Fibroblast of lung (primary cell): ENCODE measurements at places on chromosomes 6 and 20. TPM values are rescaled to one million over a fixed set of nuclear protein-coding genes. Genes with fewer than 3 reads are reported as not detected.

The PRR18 gene
- polyA plus RNA-seq: 0.01 TPM in 1 of 2 replicates, not detected in the other

The DYNLT1 gene
- polyA plus RNA-seq: 280 and 296 TPM in 2 replicates

The KHDRBS2 gene
- not detected in 2 replicates for polyA plus RNA-seq

DNA sequence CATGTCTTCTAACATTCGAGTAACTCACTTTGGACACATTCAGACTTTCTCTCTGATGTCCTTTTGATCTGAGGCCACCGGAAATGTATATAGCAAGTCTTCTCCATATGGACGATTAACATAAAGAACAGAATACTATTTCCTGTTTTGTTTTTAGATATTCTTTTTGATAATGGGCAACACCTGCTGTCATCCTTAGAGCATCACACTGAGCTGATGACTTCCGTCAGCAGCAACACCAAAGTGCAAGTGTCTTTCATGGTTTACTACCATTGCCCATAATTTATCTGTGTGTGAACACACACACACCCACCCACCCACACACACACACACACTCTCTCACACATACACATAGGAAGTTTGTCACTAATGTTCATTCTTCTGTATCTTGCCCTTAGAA lies 112.7 kb upstream of the SIM1 start:
- H3K27ac ChIP-seq: no peak overlapping the region
- no peak overlapping the region for H3K4me3 ChIP-seq
- H3K27me3 ChIP-seq: no peaks in the 10 kb centered on the region
- no peaks in the 10 kb centered on the region for H3K36me3 ChIP-seq
- DNase-seq: no peak

- H3K27ac ChIP-seq: no peak overlapping the region
- H3K36me3 ChIP-seq: no peaks in the 10 kb centered on the region
- no peaks in the 10 kb centered on the region for H3K4me1 ChIP-seq
- no peak for DNase-seq
These were observed 48.6 kb downstream of the PSMB1 start for GRCh38 chr6:170504479-170504878.

DNA sequence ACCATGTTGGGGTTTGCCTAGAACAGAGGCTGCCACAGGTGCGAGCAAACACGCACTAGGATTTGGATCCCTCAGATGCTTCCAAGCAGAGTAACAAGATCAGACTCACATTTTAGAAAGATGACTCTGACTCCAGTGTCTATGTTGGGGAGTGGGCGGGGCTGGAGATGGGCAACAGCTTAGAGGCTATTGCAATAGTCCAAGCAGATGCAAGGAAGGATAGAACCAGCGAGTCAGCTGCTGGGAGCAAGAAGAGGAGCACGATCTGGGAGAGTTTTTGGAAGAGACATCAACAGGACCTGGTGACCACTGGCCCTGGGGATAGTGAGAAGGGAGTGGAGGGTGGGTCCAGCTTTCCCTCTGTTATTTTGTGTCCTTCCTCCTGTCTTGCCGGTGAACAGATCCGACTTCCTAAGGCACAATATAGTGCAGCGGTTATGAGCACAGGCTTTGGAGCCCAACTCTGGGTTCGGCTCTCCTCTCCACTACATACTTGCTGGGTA lies 52.7 kb downstream of the FGD2 start:
- no peak overlapping the region for H3K27ac ChIP-seq
- H3K4me3 ChIP-seq: no peak overlapping the region
- no peaks in the 10 kb centered on the region for H3K36me3 ChIP-seq
- H3K4me1 ChIP-seq: peaks cover 7% of the 10 kb centered on the region

- no peaks in the 10 kb centered on the region for H3K27me3 ChIP-seq
- no peak overlapping the region for H3K27ac ChIP-seq
- no peak for DNase-seq
- H3K36me3 ChIP-seq: no peaks in the 10 kb centered on the region
These were observed 106.5 kb downstream of the HACE1 start for GRCh38 chr6:104753251-104753650.
